Kidney epithelial cell (primary cell): ENCODE measurements at places on chromosomes 5 and 9. TPM values are rescaled to one million over a fixed set of nuclear protein-coding genes. Genes with fewer than 3 reads are reported as not detected.

- peak; percentile 4 for DNase-seq
Observed at GRCh38 chr9:105608721-105609598, 51.0 kb downstream of the FKTN start.

DNA sequence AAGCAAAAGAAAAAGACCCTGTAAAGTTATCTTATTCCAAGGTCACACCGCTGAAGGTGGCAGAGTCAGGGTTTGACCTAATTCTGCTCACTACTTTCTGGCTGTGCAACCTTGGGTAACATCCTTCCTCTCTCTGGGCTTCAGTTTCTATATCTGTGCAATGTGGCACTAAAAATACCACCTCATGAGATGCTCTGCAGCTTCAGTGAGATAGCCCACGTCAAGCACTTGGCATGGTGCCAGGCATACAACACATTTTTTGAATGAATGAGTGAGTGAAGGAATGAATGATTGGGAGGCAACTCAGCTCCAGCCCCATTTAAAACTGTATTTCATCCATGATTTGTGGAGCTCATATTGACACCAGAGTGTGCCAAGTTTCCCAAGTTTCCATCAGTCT lies 62.3 kb downstream of the FOXI1 start:
- no peak for DNase-seq

DNA sequence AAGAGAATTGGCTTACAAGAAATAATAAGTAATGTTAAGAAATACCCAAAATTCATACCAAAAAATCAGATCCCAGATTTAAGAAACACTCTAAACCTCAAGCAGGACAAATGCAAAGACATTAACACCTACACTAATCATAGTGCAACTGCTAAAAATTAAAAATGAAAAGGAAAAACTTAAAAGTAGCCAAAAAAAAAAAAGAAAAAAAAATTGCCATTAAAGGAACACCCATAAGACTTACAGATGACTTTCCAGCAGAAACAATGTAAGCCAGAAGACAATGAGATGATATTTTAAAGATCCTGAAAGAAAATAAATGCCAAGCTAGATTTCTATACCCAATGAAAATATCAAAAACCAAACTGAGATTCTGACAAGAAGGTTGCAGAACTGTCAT lies 101.5 kb downstream of the DENND1A start:
- no peak for DNase-seq

DNA sequence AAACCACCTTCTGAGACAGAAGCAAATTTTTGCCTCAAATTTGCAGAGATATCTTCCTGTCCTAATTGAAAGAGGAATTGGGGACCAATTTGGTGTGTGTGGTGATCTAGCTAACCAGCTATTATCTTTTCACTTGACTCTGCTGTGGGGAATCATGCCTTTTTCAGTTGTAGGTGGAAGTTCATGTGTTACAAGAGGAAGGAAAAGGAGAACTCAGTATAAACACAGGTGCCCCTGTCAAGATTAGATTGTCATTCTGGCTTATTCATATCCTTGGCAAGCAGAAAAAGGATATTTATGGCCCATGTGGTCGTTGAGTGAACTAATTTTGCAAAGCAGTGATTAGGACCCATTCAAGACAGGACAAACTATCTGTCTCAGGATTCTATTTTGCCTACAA lies 336.8 kb upstream of the SLC30A5 start:
- no peak for DNase-seq

Gene OR1Q1
- not detected in 2 replicates for total RNA-seq

Gene TAF11L13
- not detected in 2 replicates for total RNA-seq

Gene NR4A3
- total RNA-seq, result 0.41 and 0.50 TPM in 2 replicates

Gene DIPK1B
- 17.1 and 27.0 TPM in 2 replicates for total RNA-seq

Gene LIFR
- 11.0 and 13.8 TPM in 2 replicates for total RNA-seq

Gene POMT1
- 27.9 and 29.3 TPM in 2 replicates for total RNA-seq
